ENCODE measurements at places on chromosomes 13 and 19.
A peak's percentile ranks its signal among the peaks of the same experiment; 100 is the strongest.

- DNase-seq, result no peak
These were observed 11.0 kb downstream of the PNMA8B start for GRCh38 chr19:46484656-46485055.

GRCh38 chr19:7254590-7254989 lies 39.6 kb downstream of the INSR start:
- DNase-seq, result no peak

- no peak for DNase-seq
These were observed 2.2 kb upstream of the TNFSF9 start for GRCh38 chr19:6528544-6529121.

- no peak for DNase-seq
These were observed 154.0 kb upstream of the GPR12 start for GRCh38 chr13:26914624-26915023.

DNA sequence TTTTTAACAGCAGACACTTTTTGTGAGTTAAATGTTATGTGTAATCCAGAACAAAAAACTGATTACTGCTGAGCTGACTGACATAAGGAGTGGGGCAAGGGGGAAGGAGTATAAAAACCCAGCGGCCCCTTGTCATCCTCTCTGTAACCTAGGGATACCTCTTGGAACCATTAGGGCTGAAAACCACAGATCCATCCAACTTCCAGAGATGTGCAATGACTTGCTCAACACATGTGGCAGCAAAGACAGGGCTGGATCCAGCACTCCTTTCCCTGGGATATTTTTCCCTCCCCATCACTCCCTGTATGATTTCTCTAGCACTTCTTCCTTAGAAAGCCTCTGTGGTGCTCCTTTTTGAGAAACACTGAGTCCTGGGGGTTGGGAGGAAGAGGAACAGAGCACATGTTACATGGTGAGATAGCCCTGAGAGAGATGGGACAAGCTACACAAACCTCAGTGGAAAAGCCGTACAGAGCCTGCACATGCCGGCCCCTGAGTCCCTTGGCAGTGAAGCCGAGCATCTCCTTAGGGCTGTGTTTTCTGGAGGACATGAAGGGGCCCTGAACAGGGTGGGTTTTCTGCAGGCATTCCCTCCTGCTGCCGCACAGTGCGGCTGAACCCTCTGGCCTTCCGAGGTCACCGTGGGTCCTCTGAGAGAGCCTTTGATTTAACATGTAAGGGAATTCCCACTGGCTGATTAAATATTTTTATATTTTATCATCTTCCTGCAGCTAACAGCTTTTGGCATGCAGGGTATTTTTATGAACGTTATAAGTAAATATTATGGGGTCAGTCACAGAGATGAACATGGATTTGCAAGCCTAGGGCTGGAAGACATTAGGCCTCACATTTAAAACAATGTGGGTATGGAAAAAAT lies 219.9 kb downstream of the COG6 start:
- DNase-seq, result no peak

DNA sequence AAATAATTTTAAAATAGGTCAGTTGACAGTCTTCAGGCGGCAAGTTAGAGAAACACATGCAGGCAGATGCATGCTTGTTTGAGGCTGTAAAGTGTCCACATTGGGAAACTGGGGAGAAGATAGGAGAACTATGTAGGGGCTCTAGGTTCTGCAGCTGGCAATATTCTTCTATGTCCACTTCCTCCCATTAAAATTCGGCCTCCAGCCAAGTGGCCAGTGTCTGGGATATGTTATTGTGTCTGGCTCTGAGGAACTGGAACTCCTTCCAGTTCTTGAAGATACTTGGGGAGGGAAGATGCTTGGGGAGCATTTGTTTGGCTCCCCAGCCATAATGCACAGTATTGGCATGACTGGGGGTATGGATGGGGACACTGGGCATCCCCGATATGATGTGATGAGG lies 20.9 kb upstream of the KLF2 start:
- no peak for DNase-seq

- peak; percentile 76 for DNase-seq
These were observed 4.9 kb downstream of the ACP4 start for GRCh38 chr19:50794876-50795663.

DNA sequence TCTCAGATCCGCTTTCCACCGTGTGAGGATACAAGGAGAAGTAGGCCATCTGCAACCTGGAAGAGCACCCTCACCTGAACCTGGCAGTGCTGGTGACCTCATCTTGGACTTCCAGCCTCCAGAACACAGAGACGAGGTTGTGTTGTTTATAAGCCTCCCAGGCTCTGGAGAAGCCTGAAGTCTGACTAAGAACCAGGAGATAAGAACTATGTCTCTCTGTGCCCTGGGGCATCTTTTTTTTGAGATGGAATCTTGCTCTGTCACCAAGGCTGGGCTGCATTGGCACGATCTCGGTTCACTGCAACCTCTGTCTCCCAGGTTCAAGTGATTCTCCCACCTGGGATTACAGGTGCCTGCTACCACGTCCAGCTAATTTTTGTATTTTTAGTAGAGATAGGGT lies 14.5 kb downstream of the FCGBP start:
- DNase-seq, result no peak

DNA sequence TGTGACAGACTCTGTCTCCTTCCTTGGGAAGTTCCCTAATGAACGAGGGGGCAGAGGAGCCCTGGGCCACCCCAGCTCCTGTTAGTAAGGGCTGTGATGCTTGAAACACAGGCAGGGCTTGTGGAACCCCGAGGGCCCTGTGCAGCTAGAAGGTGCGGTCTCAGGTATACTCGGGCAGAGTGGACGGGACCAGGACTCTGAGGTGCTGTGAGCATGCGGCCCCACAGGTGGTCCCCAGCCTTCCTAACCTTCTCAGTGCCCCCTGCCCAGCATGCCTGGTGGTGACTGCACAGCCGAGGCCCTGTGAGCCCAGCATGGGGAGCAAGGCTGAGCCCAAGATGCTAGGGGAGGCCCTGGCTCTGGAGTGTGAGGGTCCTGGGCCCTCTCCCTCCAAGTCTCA lies 4.0 kb upstream of the SIGLEC8 start:
- no peak for DNase-seq

DNA sequence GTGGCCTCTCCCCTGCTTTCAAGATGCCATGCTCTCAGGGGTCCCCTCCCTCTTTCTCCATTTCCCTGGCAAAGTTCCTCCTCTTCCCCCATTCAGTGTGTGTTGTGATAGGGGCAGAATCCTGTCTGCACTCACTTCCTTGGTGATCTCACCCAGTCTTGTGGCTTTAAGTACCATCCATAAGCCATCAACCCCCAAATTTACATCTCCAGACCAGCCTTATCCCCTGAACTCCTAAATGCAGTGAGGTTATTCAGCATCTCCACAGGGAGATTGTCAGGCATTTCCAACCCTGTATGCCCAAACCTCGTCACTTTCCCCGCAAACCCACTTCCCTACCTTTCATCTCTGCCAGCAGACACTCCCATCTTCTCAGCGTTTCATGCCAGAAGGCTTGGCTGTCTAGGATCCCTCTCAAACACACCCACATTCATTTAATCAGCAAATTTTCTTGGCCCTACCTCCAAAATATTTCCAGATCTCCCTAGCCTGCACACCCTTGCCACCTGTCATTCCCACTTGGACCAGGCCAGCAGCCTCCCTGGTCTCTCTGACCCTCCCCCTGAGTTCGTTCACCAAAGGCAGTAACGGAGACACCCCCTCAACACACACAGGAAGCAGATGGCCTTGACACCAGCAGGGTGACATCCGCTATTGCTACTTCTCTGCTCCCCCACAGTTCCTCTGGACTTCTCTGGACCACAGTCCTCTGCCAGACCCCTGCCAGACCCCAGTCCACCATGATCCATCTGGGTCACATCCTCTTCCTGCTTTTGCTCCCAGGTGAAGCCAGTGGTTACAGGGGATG lies at the start of gene HCST:
Gene HCST, plus strand, starts transcription at position 676 of the 808 bp plus-strand sequence. Its CDS starts 65 bp downstream, at position 741.
- DNase-seq, result peak; percentile 63

GRCh38 chr19:35045667-35046300 lies 4.3 kb downstream of the HPN start:
- peak; percentile 56 for DNase-seq

GRCh38 chr13:44106266-44107152 lies 226.8 kb downstream of the LACC1 start:
- no peak for DNase-seq

GRCh38 chr19:748274-748598 lies 2.7 kb upstream of the MISP start:
- DNase-seq, result no peak

DNA sequence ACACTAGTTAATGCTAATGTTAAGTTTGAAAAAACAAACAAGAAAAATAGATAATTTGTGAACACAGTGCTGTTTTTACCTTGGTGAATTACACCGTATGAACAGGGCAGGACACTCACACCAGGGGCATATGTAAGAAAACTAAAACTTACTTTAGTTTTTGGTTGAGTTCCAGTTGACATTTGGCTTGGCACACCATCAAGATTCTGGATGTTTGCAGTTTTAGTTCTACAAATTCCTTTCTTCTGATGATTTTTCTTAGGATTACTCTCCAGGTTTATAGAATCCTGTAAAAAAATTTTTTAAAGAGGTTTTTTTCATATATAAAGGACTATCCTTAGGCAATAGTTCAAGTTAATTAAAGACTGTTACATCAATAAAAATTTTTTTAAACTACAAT lies 238.5 kb upstream of the STARD13 start:
- no peak for DNase-seq

DNA sequence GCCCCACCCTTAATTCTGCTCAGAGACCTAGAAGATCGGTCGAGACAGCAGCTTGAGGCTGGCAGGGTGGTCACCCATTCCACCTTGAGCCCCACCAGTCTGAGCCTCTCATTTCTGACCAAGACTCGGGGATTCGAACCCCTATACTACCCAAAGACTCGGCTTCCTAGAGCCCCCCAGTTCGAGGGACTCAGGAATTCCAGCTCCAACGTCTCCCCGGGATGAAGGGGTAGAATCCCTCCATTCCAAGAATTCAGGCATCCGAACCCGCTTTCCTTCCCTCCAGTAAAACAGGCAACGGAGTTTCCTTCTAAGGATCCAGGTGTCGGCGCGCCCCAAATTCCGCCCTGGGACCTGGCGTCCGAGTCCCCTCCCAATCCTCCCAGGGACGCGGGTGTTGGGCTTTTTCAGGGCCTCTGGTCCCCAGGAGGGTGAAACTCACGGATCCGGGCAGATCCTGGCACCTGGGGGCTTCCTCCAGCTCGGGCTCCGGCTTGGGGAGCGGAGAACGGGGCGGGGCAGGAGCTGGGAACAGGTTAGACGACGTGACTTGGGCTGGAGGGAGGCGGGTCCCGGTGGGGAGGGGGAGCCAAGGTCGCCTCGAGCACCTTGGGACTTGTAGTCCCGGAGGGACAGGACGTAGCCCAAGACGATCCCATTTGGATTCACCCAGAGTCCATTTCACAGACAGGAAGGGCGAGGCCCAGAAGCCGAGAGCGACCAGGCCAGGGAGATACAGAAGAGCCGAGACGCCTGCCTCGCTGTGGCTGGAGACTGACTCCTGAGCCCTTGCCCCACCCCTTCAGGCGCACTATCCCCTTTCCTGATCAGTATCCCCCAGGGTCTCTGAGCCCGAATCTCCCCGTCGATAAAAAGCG lies at the start of gene PPP1R13L:
Gene PPP1R13L, minus strand, starts transcription at position 513 of the 878 bp plus-strand sequence. CDS start 6,751 bp downstream, outside the sequence.
- peak; percentile 79 for DNase-seq
